ENCODE measurements at places on chromosomes 6 and 20. TPM values are rescaled to one million over a fixed set of nuclear protein-coding genes. Genes with fewer than 3 reads are reported as not detected.

C6orf132 gene
- total RNA-seq: 0.27 TPM

GRM1 gene
- total RNA-seq: 0.10 TPM

OPN5 gene
- total RNA-seq: not detected

OR12D1 gene
- total RNA-seq: not detected

ACOT13 gene
- 13.1 TPM for total RNA-seq

TFAP2B gene
- total RNA-seq: not detected

RIPOR3 gene
- total RNA-seq: 19.4 TPM

CYP24A1 gene
- not detected for total RNA-seq

ARMC2 gene
- total RNA-seq: 9.7 TPM

SLC35F1 gene
- 1.2 TPM for total RNA-seq

HLA-DRB5 gene
- 262 TPM for total RNA-seq

PDYN gene
- not detected for total RNA-seq

CALHM4 gene
- not detected for total RNA-seq

HLA-DRB1 gene
- 410 TPM for total RNA-seq

DDRGK1 gene
- total RNA-seq: 48.2 TPM

CD164 gene
- 213 TPM for total RNA-seq

CST4 gene
- total RNA-seq: not detected

CDH22 gene
- not detected for total RNA-seq

ZSCAN26 gene
- total RNA-seq: 14.4 TPM

SLC12A5 gene
- 0.20 TPM for total RNA-seq

SOX18 gene
- 45.6 TPM for total RNA-seq

FERMT1 gene
- total RNA-seq: 0.32 TPM

APCDD1L gene
- total RNA-seq: not detected

TMEM244 gene
- not detected for total RNA-seq

TDRD6 gene
- total RNA-seq: 0.98 TPM

ACTL10 gene
- 1.1 TPM for total RNA-seq

CCN6 gene
- not detected for total RNA-seq

BPI gene
- total RNA-seq: 49.4 TPM

DEFB132 gene
- total RNA-seq: not detected

PCSK2 gene
- total RNA-seq: not detected

DAAM2 gene
- 74.4 TPM for total RNA-seq

HSF2 gene
- 18.2 TPM for total RNA-seq

Measured in spleen (tissue), 13 donors.